ENCODE measurements at places on chromosomes 7 and 10. TPM values are rescaled to one million over a fixed set of nuclear protein-coding genes. Genes with fewer than 3 reads are reported as not detected.
A peak's percentile ranks its signal among the peaks of the same experiment; 100 is the strongest.

The DENND2A gene
- 8.9 TPM for total RNA-seq

The GATA3 gene
- 2.6 TPM for total RNA-seq

The AQP1 gene
- total RNA-seq: 1.2 TPM

GRCh38 chr7:154984601-154985188, 18.2 kb downstream of the PAXIP1 start:
- H3K27me3 ChIP-seq: no peaks in the 10 kb centered on the region
- H3K27ac ChIP-seq: no peak overlapping the region
- H3K36me3 ChIP-seq: peaks cover 9% of the 10 kb centered on the region
- H3K4me3 ChIP-seq: no peak overlapping the region
- H3K4me1 ChIP-seq: no peaks in the 10 kb centered on the region

DNA sequence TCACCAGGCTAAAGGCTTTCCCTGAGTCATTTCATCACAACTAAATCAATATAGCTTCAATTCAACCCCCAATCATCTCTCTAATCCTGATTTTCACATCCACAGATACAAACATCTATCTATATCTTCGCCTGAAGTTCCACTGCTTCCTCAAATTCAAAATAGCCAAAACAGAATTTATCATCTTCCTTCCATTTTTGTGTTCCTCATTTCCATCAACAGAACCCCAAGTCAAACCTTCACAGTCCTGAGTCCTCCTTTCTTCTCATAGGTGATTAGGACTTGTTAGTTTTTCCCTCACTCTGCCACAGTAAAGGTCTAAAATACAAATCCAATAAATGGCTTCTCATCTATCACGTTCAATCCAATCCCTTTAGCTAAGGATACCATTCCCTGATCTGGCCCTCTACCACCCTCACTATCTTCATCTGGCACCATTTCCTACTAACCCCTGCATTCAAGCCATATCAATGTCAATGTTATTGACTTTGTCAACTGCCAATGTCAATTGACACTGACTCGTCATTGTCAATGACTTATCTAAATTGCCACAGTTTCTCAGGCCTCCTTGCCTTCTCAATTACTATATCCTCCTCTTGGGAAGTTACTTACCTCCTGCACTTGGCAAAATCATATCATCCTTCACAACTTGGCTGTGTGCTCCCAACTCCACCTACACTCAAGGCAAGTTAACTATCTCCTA, 2.6 kb downstream of the HYCC1 start:
- no peak overlapping the region for H3K27ac ChIP-seq
- H3K27me3 ChIP-seq: no peaks in the 10 kb centered on the region
- H3K4me3 ChIP-seq: no peak overlapping the region
- no peak for DNase-seq
- H3K4me1 ChIP-seq: peaks cover 21% of the 10 kb centered on the region
- H3K36me3 ChIP-seq: no peaks in the 10 kb centered on the region

DNA sequence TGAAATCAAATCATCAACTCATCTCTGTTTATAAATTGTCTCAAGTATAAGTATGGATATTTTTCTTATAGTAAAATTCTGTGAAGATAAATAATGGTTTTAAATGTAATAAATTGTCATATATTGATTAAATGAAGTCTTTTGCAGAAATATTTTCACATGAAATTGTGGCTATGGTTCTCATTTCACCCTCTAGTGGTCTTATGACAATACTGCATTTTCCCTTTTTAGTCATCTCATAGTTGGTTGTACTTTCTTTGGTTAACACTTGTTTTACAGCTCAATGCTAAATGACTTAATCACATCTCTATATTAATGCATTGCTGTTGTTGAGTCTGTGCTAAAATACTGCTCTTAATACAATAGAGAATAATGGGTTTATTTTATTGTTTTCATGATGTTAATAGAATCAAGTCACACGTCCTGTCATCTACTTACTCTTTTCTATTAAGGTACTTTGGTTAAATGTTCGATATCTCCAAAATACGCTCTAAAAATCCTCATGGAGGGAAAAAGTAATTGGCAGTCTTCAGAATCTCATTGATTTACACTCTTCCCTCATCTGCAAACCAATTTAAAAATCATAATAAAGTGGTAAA, 38.0 kb upstream of the CACNA2D1 start:
- no peak overlapping the region for H3K27ac ChIP-seq
- H3K27me3 ChIP-seq: peaks cover 7% of the 10 kb centered on the region
- no peaks in the 10 kb centered on the region for H3K4me1 ChIP-seq
- H3K36me3 ChIP-seq: no peaks in the 10 kb centered on the region
- DNase-seq: peak; percentile 43

All from PC-3 (cell line).